ENCODE measurements at places on chromosomes 3 and 15. TPM values are rescaled to one million over a fixed set of nuclear protein-coding genes. Genes with fewer than 3 reads are reported as not detected.

Gene CNTN3
- total RNA-seq = 6.0 TPM

Gene ADAMTS9
- 2.2 TPM for total RNA-seq

Gene MYO5C
- 5.8 TPM for total RNA-seq

Gene SERPINI2
- total RNA-seq = not detected

Gene SATB1
- 11.6 TPM for total RNA-seq

Gene SKOR1
- not detected for total RNA-seq

Gene CDC25A
- 0.27 TPM for total RNA-seq

Gene SLC15A2
- total RNA-seq = 0.81 TPM

Gene SEC22C
- total RNA-seq = 12.9 TPM

Gene KLF15
- 90.3 TPM for total RNA-seq

Gene TRANK1
- 20.4 TPM for total RNA-seq

Gene CLDN1
- total RNA-seq = 102 TPM

Gene TRIM59
- 0.32 TPM for total RNA-seq

Gene MRPL46
- total RNA-seq = 25.4 TPM

Gene NANOGP8
- not detected for total RNA-seq

Gene SLC25A36
- total RNA-seq = 3.1 TPM

Gene PLD1
- total RNA-seq = 13.6 TPM

Gene BFSP2
- total RNA-seq = not detected

Gene IMPG2
- total RNA-seq = 0.12 TPM

Gene ATP11B
- total RNA-seq = 28.5 TPM

Gene LRRC31
- total RNA-seq = 1.5 TPM

Gene AP4E1
- total RNA-seq = 4.9 TPM

Gene ITGA11
- 0.97 TPM for total RNA-seq

Gene PLIN1
- total RNA-seq = 12.8 TPM

Gene MESP2
- not detected for total RNA-seq

Gene HACL1
- total RNA-seq = 37.4 TPM

Gene FBXO40
- total RNA-seq = 0.07 TPM

Gene CCDC13
- total RNA-seq = 1.6 TPM

Gene RBP2
- total RNA-seq = not detected
